ENCODE measurements at places on chromosomes 7 and 10. TPM values are rescaled to one million over a fixed set of nuclear protein-coding genes. Genes with fewer than 3 reads are reported as not detected.
A peak's percentile ranks its signal among the peaks of the same experiment; 100 is the strongest.

ETV1 gene
- total RNA-seq: 91.2 TPM

DNA sequence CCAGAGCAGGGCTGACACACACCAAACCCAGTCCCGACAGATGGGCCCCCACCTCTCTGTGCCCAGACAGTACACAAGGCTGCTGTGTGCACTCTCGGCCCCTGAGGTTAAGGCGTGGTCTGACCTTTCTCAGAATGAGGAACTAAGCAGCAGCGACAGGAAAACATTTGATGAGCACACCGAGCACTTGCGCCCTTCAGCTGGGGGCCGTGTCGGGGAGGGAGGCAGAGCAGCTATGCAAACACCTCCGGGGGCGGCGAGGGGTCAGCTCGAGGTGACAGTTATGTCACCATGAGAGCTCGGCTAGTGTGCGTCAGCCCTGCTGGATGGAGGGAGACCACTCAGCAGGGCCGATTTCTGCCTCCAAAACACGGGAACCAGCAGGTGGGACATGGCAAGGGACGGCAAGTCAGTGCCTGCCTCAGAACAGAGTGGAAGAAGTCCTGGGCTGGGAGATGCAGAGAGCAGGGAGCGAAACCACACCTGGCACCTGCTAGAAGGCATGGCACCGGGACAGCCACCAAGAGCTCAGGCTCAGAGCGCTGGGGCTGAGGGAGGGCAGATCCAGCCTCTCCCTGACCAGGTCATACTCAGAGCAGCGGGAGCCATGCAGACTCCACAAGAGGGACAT lies 57.4 kb downstream of the CHST15 start:
- H3K27ac ChIP-seq: no peak overlapping the region

GRCh38 chr10:120205368-120206018 lies 251.5 kb upstream of the PLPP4 start:
- no peak for DNase-seq
- H3K4me1 ChIP-seq: no peaks in the 10 kb centered on the region
- no peaks in the 10 kb centered on the region for H3K27me3 ChIP-seq
- H3K36me3 ChIP-seq: no peaks in the 10 kb centered on the region

GRCh38 chr10:96470116-96470743 lies 43.5 kb downstream of the TLL2 start:
- peak; percentile 84 for DNase-seq
- no peaks in the 10 kb centered on the region for H3K27me3 ChIP-seq
- H3K4me3 ChIP-seq: no peak overlapping the region
- H3K4me1 ChIP-seq: peaks cover 2% of the 10 kb centered on the region

CCDC136 gene
- total RNA-seq: 43.7 TPM

GRCh38 chr10:200405-200804 lies 65.2 kb downstream of the ZMYND11 start:
- no peak overlapping the region for H3K27ac ChIP-seq
- no peaks in the 10 kb centered on the region for H3K4me1 ChIP-seq
- no peak for DNase-seq
- no peaks in the 10 kb centered on the region for H3K36me3 ChIP-seq

- no peaks in the 10 kb centered on the region for H3K27me3 ChIP-seq
- no peaks in the 10 kb centered on the region for H3K36me3 ChIP-seq
- no peak for DNase-seq
- no peaks in the 10 kb centered on the region for H3K4me1 ChIP-seq
- no peak overlapping the region for H3K27ac ChIP-seq
Measured at GRCh38 chr7:112994656-112995055, 92.0 kb downstream of the GPR85 start.

CACNA2D1 gene
- 27.3 TPM for total RNA-seq

ELN gene
- 5.6 TPM for total RNA-seq

- no peaks in the 10 kb centered on the region for H3K36me3 ChIP-seq
- H3K27ac ChIP-seq: no peak overlapping the region
- H3K27me3 ChIP-seq: no peaks in the 10 kb centered on the region
- H3K4me1 ChIP-seq: peaks cover 8% of the 10 kb centered on the region
- no peak for DNase-seq
Measured at GRCh38 chr10:101260764-101261481, 31.7 kb upstream of the LBX1 start.

DNA sequence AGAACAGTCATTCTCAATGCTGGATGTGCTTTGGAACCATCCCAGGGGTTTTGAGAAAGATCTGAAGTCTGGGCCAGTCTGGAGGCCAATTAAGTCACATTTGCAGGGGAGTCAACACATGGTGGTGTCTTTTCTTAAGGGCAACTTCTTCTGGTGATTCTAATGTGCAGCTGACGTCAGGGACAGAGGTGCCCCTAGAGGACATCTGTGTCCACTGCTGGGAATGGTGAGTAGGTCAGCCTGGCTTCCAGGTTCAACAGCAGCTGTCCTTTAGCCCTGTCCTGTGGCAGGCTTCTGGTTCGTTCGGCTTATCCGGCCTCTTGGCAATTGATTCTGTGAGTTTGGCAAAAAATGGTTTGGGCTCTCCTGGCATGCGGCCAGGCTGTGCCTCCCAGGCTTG lies 269.7 kb upstream of the HABP2 start:
- H3K27me3 ChIP-seq: no peaks in the 10 kb centered on the region
- H3K4me3 ChIP-seq: no peak overlapping the region
- H3K27ac ChIP-seq: no peak overlapping the region
- no peaks in the 10 kb centered on the region for H3K36me3 ChIP-seq
- no peaks in the 10 kb centered on the region for H3K4me1 ChIP-seq

FEZF1 gene
- total RNA-seq: 12.9 TPM

- no peaks in the 10 kb centered on the region for H3K27me3 ChIP-seq
- no peak for DNase-seq
- no peaks in the 10 kb centered on the region for H3K36me3 ChIP-seq
- no peak overlapping the region for H3K4me3 ChIP-seq
Measured at GRCh38 chr10:631266-631665, 58.2 kb downstream of the DIP2C start.

ELFN1 gene
- total RNA-seq: 2.0 TPM

GRCh38 chr7:95045236-95045923 lies 138.0 kb downstream of the PPP1R9A start:
- H3K36me3 ChIP-seq: no peaks in the 10 kb centered on the region
- no peak overlapping the region for H3K4me3 ChIP-seq
- peaks cover 3% of the 10 kb centered on the region for H3K4me1 ChIP-seq
- no peaks in the 10 kb centered on the region for H3K27me3 ChIP-seq
- DNase-seq: peak; percentile 29

TET1 gene
- 68.5 TPM for total RNA-seq

GRCh38 chr10:17682236-17682946 lies 38.4 kb downstream of the STAM start:
- no peaks in the 10 kb centered on the region for H3K4me1 ChIP-seq
- no peak overlapping the region for H3K27ac ChIP-seq
- DNase-seq: no peak
- H3K4me3 ChIP-seq: no peak overlapping the region
- no peaks in the 10 kb centered on the region for H3K36me3 ChIP-seq

- H3K36me3 ChIP-seq: peaks cover 12% of the 10 kb centered on the region
- H3K4me3 ChIP-seq: no peak overlapping the region
- no peaks in the 10 kb centered on the region for H3K27me3 ChIP-seq
- H3K27ac ChIP-seq: no peak overlapping the region
- no peak for DNase-seq
- peaks cover 10% of the 10 kb centered on the region for H3K4me1 ChIP-seq
Measured at GRCh38 chr7:1562597-1563051, 6.6 kb upstream of the TMEM184A start.

DNA sequence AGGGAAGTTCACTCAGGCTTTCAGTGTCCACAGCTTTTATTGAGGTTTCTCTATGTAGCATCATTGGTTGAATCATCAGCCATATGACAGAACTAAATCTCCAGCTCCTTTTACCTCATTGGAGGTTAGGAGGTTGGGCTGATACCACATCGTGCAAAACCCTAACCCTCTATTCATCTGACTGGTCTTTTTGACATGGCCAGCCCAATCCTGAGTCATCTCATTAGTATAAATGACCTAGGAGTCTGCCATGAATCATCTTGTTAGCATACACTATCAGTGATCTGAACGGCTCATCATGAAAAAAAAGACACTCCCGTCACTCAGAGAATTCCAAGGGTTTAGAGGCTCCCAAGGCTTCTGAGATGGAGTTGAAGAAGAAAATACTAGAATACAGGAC lies 669.8 kb upstream of the POT1 start:
- DNase-seq: no peak
- no peak overlapping the region for H3K27ac ChIP-seq
- no peak overlapping the region for H3K4me3 ChIP-seq
- no peaks in the 10 kb centered on the region for H3K4me1 ChIP-seq
- no peaks in the 10 kb centered on the region for H3K36me3 ChIP-seq

DNA sequence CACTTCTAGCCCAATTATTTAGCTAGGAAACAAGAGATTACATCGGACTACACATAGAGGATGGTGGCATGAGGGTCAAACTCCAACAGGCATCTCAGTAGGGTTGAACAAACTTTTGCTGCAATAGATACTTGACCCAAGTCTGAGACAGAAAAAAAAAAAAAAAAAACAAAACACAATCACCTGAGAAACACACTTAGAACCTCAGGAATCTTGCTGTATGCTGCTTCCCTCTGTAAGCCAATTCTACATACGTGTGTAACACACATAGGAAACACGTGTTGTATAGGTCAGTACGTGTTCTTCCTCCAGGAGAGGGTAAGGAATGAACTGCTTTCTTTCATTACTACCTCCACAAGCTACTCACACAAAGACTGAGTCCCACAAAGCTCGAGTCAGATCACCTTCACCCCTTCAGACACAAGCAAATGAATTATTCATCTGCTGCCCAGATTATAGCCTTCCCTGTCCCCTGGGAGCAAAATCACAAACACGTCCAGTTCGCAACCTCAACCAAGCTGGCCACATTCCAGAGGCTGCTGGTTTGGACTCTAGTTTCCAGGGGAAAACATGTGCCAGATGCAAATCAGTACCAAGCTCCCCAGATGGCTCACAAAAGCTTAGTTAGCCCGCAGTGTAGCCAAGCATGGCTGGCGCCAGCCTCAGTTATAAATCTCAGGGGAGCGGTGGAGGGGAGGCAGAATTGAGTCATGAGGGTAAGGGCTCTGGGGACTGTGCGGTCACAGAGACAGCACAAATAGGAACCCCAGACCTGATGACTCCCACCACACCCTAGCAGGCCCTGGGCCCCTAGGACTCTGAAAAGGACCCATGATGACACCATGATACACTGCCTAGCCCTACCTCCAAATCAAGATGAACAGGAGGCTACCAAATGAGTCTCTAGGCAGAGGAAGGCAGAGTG lies 15.1 kb downstream of the PSAP start:
- no peak for DNase-seq
- no peak overlapping the region for H3K4me3 ChIP-seq
- peak overlapping the region; percentile 43 for H3K27ac ChIP-seq
- no peaks in the 10 kb centered on the region for H3K27me3 ChIP-seq

DNA sequence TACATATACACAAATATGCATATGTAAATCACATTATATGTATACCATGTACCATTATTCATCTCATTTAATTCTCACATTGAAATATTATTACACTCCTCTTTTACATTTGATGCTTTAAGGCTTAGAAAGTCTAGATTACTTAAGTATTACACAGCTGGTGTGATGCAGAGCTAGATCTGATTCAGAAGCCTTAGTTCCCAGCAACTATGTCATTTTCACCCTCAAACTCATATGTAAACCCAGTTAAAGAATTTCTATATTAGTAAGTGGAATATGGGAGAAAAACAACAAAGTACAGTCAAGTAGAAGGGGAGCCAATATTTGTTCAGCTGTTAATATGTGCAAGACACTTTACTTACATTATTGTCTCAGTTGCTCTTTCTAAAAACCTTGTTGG lies 74.3 kb upstream of the CSTF2T start:
- no peaks in the 10 kb centered on the region for H3K27me3 ChIP-seq
- no peak overlapping the region for H3K27ac ChIP-seq
- no peaks in the 10 kb centered on the region for H3K36me3 ChIP-seq
- H3K4me1 ChIP-seq: no peaks in the 10 kb centered on the region

DNA sequence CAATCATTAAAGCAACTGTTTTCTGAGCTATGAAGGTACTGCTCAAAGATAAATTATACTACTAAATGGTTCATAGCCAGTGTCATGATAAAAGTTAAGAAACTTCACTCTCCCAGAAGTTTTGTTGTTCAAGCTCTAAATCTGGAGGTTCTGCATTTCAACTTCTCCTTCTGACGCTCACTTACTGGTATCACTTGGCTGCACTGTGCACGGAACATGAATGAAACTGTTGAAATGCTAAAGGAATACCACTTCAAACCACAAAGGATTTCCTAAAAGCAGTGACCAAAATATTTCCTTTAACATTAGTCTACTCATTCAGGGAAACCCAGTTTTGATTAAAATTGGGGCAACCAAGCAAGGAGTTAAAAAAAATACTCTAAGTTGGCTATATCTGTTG lies 93.6 kb downstream of the UBE2H start:
- peaks cover 2% of the 10 kb centered on the region for H3K4me1 ChIP-seq
- no peak overlapping the region for H3K27ac ChIP-seq
- no peaks in the 10 kb centered on the region for H3K27me3 ChIP-seq
- no peak for DNase-seq
- no peak overlapping the region for H3K4me3 ChIP-seq

ZNF316 gene
- total RNA-seq: 15.5 TPM

- peak; percentile 79 for DNase-seq
- peaks cover 13% of the 10 kb centered on the region for H3K4me1 ChIP-seq
- H3K27me3 ChIP-seq: peaks cover 76% of the 10 kb centered on the region
- H3K4me3 ChIP-seq: peak within 1 kb of the TSS; percentile 64
- no peaks in the 10 kb centered on the region for H3K36me3 ChIP-seq
Measured at GRCh38 chr7:35253710-35254495, at the start of gene TBX20. Gene TBX20, minus strand, starts transcription at chr7:35254100. Its CDS starts 480 bp downstream, at chr7:35253620.

DNA sequence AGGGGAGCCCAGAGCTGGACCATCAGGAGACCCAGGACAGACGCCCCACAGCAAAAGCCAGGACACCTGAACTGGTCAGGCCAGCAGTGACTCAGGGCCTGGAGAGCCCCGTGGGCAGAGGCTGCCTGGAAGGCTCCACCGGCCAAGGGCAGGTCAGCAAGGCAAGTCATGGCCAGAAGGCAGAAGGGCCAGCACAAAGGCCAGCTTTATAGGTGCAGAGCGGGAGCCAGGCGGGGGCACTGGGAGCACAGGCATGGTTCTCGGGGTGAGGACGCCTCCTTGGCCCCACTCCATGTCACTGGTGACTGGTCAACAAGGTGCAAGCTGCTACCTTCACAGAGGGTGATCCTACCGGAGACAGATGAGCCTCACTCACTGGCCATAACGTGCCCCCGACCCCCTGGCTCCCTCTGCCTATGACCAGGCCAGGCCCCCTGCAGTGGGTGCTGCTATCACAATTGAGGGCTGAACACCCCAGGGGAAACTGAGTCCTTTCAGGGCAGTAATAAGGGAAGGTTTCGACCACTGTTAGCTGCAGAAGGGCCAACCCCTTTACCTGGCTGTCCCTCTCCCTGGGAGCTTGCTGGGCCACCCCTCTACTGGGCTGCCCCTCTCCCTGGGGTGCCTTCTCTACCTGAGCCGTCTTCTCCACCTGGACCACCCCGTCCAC lies 317.4 kb downstream of the PTPRN2 start:
- H3K4me1 ChIP-seq: peaks cover 8% of the 10 kb centered on the region
- DNase-seq: no peak
- no peaks in the 10 kb centered on the region for H3K36me3 ChIP-seq
- H3K27ac ChIP-seq: no peak overlapping the region
- no peaks in the 10 kb centered on the region for H3K27me3 ChIP-seq

GRCh38 chr7:14207138-14207537 lies 217.7 kb upstream of the ETV1 start:
- no peaks in the 10 kb centered on the region for H3K36me3 ChIP-seq
- no peak overlapping the region for H3K4me3 ChIP-seq

- H3K36me3 ChIP-seq: no peaks in the 10 kb centered on the region
- H3K27ac ChIP-seq: no peak overlapping the region
- H3K27me3 ChIP-seq: no peaks in the 10 kb centered on the region
- H3K4me1 ChIP-seq: no peaks in the 10 kb centered on the region
Measured at GRCh38 chr7:137395420-137395819, 51.9 kb upstream of the PTN start.
